ENCODE measurements at places on chromosomes 7 and 10.
A peak's percentile ranks its signal among the peaks of the same experiment; 100 is the strongest.

DNA sequence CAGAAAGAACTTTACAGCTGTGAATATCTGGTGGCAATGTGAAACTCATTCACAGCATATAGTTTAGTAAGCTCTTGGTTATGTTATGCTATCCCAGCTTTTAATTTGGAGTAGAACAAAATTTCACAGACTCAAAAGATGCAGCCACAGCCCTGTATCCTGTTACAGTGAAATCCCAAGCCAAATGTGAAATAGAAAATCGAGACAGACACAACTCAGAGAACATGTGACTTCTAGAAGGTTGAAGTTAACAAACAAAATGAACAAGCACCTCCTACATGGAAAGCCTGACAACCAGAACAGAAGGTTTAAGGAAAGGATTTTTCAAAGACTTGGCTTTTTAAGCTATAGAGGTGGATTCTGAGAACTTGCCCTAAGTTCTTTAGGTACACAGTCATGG, 39.6 kb downstream of the JAZF1 start:
- DNase-seq: no peak

- DNase-seq: no peak
Measured at GRCh38 chr7:80790877-80791276, 128.0 kb downstream of the SEMA3C start.

- DNase-seq: peak; percentile 43
Measured at GRCh38 chr10:14579405-14579804, 195.3 kb downstream of the FAM107B start.

DNA sequence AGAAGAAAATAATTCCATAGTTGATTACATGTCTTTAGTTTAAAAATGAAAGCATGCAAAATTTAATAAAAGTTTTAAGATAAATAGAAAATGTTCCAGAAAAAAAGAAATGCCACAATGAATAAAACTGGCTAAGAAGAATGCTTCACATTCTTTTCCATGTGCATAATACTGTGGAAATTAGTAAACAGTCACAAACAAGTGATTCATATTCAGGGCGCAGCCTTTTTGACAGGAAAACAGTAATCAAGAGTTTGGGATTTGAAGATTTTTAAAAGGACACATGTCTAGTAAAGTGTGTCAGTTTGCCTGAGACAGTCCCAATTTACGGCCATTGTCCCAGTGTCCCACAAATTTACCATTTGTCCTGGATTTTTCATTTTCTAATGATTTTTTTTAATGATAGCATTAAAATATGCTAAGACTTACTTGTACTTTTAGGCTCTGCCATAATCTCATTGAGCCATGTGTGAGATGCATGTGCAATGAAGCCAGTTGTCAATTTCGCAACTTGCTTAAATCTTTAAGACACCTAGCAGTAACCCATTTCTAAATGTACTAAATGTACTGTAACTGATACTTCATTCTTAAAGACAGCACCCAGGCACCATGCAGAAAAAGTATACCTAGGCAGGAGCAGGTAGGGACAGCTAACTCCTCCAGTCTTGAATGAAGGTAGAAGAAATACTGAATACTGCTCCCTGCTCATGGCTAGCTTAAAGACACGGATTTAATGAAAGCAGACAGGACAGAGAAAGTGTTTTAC, 46.9 kb downstream of the ZNF438 start:
- peak; percentile 79 for DNase-seq

DNA sequence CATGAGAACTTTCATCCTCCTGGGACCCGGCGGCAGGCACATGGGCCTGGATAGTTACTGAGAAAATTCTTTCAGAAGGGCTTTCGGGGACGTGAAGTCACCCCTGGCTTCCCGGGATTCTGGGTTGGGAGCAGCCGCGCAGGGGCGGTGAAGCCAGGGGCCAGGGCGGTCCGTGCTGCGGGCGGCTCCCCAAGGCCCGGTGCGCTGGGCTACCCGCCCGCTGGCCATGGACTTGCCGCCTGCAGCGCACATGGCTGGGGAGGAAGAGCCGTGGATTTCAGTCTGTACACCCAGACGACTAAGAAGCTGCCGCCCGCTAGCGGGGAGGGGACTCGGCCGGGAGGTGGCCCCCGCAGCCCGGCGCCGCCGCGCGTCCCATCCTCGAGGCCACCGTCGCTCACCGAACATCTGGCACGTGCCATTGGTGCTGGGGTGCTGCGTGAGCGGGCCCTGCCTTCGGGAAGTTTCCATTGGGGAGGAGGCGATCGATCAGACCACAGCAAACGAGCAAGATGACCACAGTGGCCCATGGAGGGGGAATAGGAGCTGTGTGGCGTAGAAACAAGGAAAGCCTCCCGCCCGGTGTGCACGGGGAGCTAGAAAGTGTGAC, 64.5 kb downstream of the TMEM209 start:
- no peak for DNase-seq

GRCh38 chr7:1521456-1521855, 9.0 kb upstream of the MAFK start:
- DNase-seq: no peak

- DNase-seq: peak; percentile 42
Measured at GRCh38 chr7:32660936-32661335, 165.6 kb downstream of the AVL9 start.

DNA sequence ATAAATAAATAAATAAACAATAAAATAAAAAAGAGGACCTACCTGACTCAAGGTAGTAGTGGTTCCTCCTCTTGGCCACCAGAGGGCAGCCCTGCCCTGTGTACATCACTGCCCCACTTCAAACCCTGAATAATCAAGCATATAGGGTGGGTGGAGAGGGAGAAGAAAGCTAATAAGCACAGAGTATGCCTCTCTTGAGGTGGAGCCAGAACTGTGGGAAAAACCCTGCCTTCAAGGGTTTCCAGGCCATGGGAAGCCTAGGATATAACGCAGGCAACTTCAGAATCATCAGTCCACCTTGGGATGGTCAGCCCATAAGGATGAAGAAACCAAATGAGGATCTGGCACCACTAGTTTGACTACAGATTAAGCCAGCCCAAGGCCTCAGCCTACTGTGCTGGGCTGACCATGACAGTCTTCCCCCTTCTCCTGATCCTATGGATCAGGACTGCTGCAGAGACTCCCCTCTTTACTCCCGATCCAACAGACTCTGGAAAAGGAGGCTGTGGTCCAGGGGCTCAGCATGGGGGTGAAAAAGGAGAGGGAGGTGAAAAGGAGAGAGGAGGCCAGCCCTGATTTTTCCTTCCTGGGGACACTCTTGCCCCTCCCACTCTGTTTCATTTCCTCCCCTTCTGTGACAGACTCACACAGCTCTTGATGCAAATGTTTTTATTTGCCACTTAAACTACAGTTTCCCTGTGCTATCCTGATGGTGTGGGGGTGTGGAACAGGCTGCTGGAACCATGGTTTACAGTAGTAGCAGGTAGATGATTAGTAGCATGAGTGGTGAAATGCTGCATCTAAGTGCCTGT, 10.1 kb downstream of the AVPI1 start:
- peak; percentile 63 for DNase-seq

GRCh38 chr7:14846405-14846804, 56.1 kb downstream of the DGKB start:
- DNase-seq: no peak

DNA sequence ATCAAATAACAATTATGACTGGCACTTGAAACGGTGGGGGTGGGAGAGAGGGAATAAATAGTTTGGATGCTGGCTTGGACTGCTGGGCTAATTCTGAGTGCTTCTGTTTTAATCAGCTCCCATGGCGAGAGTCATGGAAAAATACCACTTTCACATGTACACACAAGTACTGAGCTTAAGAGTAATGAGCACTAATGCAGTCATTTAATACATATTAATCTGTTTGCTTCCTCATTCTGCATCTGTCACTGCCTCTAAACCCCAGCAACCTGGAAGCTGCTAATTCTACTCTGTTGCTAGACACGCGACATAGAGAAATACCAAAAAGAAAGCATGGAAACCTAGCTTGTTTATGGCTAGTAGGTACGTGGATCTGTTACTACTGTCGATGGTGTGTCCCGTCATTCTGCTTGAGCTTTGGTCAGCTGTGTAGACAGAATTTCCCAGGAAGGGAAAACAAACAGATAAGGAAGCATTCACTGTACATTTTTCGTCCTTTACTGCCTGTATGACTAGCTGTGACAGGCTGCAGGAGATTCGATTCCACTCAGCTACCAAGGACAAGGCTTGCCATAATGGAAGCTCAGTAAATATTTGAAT, 238.8 kb downstream of the BAMBI start:
- no peak for DNase-seq

- DNase-seq: no peak
Measured at GRCh38 chr7:109835577-109835976, 1255.3 kb upstream of the LRRN3 start.

DNA sequence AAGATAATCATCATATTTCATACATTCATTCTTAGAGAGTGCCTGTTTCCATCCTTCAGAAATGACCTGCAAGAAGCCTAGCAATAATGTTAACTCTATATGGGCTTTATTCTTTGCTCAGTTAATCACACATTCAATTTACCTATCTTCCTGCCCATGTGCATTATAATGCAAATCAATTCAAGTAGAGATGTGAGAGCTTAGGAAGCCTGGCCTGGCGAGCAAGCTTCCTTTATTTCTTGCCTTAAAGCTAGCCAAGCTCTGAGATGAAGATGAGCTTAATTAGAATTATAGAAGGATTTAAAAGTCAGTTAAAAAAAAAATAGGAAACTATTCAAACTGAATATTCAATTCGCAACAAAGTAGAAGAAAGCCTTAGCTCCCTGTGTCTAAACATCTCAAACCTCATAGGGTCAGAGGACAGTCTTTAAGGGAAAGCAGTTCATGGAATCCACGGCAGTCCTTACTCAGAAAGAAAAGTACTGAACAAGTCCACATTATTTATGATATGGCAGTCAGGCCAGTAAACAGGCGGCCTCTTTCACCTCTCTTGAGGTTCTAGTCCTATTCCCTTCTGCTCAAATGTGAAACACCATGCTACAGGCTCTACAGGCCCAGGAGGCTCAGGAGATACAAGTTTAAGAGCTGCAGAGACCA, 214.1 kb downstream of the TFEC start:
- DNase-seq: no peak

- DNase-seq: no peak
Measured at GRCh38 chr10:29285624-29286051, 3.2 kb upstream of the LYZL1 start.

DNA sequence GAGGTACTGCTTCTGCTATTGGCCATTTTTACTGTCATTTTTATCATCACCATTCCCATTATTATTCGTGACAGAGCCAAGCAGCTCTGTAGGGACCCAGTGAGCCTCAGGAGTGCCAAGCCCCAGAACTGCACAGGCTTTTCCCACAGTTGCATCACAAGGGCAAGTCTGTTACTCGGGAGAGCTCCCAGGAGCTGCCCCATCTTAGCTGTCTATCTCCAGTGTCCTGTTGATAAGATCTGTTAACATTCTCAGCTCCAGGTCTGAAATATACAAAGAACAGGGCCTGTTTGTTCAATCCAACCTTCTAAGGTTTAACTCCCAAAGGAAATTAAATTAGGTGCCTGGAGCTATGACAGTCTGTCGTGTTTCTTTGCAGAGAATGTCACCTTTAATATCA, 20.2 kb upstream of the TRIM8 start:
- no peak for DNase-seq

GRCh38 chr10:64760371-64760770, 1239.2 kb downstream of the REEP3 start:
- no peak for DNase-seq

DNA sequence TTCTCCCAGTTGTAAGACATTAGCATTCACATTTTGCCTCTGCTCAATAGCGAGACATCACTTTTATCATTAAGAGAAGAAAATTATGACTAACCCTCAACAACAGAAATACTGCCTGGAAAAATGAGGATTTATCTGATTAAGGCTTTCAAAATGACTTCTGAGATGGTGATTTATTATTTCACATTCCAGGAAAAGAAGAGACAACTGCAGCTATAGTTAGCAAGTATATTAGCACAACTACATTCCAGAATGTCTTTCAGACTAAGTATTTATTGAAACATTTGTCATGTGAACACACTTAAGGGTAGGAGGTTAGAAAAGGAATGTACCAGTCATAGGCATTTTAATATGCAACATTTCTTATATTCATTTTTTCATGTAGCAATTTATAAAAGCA, 162.0 kb downstream of the IQUB start:
- no peak for DNase-seq

DNA sequence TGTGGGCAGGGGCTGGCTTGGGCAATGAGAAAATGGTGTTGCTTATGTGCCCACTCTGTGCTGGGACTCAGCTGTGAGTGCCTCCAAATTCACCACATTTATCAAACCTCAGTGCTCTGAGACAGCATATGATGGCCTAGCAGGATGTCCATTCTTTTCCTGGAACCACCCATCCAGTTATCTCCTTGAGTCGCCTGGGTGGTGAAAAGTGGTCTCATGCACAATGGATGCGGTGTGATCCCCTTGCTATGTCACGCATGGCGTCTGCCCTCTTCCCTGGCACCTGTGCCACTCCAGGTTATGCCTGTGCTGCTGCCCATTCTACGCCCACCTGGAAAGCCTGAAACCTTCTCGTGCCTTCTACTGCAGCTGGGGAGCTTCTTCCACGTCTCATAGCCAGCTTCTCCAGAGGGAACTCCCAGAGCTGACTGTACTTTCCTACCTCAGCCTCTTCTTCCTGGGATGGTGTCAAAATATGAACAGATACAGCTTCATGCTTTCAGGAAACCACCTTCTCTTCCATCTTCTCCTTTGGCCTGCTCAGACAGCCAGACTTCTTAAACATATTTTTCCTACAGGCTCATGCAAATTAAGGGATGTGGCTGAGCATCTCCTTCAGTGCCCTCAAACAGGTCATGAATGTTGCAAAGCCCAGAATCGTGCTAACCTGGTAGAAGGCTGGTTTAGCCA, 147.3 kb downstream of the PFKFB3 start:
- no peak for DNase-seq

DNA sequence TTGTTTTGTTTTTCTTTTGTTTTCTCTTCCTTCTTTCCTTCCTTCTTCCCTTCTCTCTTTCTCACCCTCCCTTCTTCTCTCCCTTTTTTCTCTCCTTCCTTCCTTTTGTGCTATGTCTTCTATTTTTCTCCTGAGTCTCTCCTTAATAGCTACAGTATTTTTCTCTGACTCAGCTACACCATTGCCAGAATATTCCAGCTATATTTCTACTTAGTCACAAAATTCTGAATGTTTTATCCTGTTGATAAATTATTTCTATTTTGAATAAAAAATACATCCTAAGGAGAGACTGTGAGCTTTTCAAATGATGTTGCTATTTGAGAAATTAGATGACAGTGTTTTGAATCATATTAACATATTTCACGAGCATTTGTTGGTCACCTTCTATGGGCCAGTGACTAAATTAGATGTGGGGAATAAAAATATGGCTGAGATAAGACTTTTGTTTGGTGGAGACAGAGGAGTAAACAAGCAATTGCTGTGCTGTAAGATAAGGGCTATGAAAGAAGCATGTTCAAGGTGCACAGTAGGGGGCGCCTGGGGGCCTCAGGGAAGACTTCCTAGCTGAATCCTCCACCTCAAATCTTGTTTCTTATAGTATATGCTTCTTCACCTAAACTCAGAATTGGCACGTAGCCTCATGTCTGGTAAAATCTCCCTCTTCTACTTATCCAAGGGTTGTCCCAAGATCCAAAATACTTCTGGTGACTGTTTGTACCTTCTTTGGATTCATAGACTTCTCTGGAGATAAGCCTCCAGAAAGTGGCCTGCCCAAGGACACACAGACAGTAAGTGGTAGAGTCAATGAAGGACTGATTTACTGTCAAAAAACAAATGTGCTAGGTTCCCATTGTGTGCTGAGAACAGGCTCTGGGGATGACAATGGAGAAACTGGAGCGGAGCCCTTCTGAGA, 115.5 kb upstream of the CREB5 start:
- peak; percentile 33 for DNase-seq

- DNase-seq: no peak
Measured at GRCh38 chr10:128527711-128528110, 401.5 kb upstream of the MKI67 start.
